ENCODE measurements at places on chromosomes 3 and 15. TPM values are rescaled to one million over a fixed set of nuclear protein-coding genes. Genes with fewer than 3 reads are reported as not detected.

The SLC12A1 gene
- total RNA-seq, result not detected

- ATAC-seq, result no peak
These were observed 88.1 kb downstream of the MECOM start for GRCh38 chr3:169575381-169575780.

DNA sequence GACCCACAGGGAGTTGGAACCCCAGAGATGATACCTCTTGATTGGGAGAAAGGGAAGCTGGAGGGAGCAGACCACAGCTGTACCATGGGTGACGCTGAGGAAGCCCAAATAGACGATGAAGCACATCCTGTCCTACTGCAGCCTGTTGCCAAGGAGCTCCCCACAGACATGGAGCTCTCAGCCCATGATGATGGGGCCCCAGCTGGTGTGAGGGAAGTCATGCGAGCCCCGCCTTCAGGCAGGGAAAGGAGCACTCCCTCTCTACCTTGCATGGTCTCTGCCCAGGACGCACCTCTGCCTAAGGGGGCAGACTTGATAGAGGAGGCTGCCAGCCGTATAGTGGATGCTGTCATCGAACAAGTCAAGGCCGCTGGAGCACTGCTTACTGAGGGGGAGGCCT is 201.1 kb downstream of the AKAP13 start:
- peak; percentile 45 for ATAC-seq

DNA sequence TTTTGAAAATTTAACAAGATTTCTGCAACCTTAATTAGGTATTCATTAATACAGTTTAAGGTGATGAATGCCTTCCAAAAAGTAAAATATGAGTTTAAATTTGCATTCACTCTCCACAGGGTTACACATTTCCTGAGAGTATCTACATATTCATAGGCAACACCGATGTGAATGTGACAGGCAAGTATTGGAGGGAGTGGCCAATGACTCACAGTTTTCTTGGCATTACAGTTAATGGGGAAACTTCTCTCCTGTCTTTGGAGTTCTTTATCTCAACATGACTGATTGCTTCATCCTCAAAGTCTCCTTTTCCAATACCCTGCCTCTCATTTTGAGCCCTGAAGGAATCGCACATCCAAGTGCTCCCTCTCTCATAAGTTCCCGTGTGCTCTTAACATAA is 181.9 kb upstream of the CHL1 start:
- ATAC-seq, result peak; percentile 19

The FGF12 gene
- not detected for total RNA-seq

The PLAAT1 gene
- not detected for total RNA-seq

The GXYLT2 gene
- total RNA-seq, result not detected

The SEC11A gene
- total RNA-seq, result 111 TPM

DNA sequence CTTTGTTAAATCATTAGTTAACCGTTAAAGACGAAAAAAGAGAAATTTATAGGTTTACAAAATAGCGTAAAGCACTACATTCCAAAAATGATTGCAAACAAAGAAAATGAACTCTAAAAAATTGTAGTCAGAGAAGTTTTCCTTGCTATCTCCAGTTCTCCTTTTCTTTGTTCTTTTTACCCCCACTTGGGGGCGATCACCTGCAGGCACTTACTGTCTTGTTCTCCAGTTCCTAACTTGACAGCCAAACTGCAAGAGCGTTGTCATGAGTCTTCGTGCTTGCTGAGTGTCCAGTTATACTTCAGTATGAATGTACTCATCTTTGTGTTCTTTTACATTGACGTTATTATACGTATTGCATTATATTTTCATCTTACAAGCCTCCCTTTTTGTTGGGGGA is 54.5 kb downstream of the CHD2 start:
- ATAC-seq, result no peak

The ARPP21 gene
- not detected for total RNA-seq

DNA sequence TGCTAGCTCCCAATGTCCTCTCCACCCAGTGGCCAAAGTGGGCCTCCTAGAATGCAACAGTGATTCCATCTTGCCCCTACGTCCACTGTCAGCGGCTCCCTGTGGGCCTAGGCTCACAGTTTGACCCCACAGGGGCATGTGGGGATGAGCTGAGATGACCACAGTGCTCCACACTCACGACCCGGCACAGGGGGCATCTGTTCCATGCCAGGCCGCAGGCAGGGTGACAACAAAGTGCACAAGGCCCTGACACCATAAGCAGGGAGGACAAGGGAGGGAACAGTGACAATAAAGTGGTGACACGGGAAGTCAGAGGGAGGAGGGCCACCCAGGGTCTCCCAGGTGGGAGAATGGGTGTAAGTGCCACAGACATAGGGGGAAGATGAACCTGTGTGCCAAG is 5.1 kb upstream of the PLXNA1 start:
- ATAC-seq, result no peak

The CKMT1A gene
- 0.28 TPM for total RNA-seq

GRCh38 chr15:44458429-44458828 is 31.0 kb downstream of the CTDSPL2 start:
- no peak for ATAC-seq

DNA sequence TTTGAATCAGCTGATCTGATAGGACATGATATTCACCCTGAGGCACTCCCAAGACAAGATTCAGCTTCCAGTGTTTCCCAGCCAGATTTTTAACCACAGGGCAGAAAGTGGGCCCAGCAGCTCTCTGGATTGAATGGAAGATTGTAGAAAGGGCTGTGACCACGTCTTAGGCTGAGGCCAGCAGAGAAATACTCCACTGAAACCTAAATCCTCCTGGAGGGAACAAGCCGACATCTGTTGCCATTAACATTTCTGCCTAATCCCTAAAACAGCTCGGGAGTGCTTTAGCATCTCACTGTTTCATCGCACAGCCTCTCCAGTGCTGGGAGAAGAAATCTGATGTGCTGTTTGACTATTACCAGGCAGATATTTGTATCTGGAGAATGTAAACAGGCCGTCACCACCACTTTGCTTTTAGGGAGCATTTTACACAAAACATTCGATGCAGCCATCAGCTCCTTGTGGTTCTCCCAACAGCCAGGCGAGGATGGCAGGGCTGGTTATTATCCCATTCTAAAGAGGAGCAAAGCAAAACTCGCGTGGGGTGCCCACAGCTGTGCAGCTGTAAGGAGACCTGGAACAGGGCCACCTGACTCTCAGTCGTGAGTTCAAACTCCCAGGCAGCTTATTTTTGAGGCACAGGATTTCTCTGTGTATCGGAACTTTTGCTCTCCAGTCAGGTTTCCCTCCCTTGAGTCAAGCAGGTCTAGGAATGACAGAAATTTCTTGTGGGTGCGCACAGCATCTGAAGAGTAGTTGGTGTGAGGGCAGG is 117.4 kb downstream of the LIPC start:
- ATAC-seq, result no peak

- no peak for ATAC-seq
These were observed 84.2 kb downstream of the LSM3 start for GRCh38 chr3:14262867-14263266.

- no peak for ATAC-seq
These were observed 89.4 kb downstream of the RFTN1 start for GRCh38 chr3:16423947-16424673.

The ECE2 gene
- not detected for total RNA-seq

DNA sequence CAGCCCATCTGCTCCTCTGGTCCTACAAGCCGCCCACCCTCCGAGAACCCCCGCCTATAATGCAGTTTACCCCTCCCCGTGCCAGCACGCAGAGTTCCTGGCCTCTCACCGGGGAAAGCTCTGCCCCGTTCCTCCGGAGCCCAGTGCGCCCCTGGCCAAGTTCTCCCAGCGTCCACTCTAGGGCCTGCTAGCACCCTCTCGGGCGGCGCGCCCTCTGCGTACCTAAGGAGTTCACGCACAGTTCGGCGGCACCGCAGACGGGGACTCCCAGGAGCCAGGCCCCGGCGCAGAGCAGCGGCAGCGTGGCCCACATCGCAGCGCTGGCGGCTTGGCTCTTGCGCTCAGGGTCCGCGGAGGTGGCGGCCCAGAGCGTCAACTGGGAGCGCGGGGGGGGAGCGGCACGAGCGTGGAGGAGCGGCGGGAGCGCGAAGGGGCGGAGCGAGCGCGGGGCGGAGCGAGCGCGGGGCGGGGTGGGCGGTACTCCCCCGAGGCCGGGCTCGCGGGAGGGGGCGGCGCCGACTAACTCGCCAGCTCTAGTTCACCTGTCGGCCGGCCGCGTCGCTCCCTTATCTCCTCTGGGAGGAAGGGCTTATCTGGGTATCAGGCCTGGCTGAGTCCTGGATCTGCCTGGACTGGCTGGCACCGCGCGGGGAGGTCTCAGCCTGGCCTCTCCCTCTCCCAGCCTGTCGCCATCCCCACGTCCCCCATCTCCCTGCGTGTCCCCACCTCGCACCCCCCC is at the start of gene CTSH:
Gene CTSH (minus strand): TSS at position 378 of the 739 bp plus-strand sequence. CDS start 65 bp downstream, at position 313.
- ATAC-seq, result peak; percentile 85

The UBE3A gene
- 79.3 TPM for total RNA-seq

- ATAC-seq, result no peak
These were observed 306.5 kb upstream of the CBLB start for GRCh38 chr3:106175276-106175675.

DNA sequence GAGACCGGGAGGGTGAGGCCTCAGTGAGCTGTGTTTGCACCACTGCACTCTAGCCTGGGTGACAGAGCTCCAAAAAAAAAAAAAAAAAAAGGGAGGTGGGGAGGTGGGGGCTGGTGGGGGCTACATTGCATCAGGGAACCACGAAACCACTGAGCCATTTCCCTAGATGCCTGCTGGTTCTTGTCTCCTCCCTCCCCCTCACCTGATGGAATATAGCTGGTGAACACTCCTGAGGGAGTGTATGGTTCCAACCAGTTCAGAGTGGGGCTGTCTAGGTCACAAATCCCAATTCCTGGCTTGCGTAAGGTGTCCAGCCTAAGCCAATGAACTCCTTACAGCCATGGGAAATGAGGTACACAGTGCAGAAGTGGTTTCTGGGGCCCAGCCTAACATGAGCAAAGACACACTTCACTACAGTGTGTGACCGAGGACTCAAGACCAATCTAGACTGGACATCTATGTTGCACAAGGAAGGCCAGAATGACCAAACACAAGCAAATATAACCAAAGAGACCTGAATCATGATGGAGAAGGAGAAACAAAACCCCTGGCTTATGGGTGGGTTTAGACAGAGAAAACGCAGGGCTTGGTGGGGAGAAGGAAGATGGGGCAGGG is 39.1 kb upstream of the OSBPL11 start:
- no peak for ATAC-seq

The TLR9 gene
- 0.30 TPM for total RNA-seq

The DZIP1L gene
- total RNA-seq, result not detected

The FANCD2OS gene
- not detected for total RNA-seq

- no peak for ATAC-seq
These were observed 67.0 kb upstream of the CTDSPL start for GRCh38 chr3:37794646-37795045.

The MRAS gene
- 0.67 TPM for total RNA-seq

DNA sequence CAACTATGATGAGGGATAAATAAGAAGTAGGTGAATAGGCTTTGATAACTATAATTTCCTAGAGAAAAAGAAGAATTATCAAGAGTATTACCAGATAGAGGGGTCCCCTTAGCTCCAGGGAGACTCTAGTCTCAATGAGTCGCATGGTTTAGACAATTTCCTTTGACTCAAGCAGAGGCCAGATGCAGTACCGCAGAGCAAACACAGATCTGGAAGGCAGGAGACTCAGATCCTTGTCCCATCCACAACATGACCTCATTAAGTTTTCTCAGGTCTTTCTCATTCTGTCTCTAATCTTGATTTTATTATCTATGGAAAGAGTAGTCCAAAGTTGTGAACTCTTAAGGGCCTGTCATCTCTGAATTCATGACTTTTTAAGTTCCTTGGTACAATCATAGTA is 987.9 kb downstream of the NTRK3 start:
- no peak for ATAC-seq

DNA sequence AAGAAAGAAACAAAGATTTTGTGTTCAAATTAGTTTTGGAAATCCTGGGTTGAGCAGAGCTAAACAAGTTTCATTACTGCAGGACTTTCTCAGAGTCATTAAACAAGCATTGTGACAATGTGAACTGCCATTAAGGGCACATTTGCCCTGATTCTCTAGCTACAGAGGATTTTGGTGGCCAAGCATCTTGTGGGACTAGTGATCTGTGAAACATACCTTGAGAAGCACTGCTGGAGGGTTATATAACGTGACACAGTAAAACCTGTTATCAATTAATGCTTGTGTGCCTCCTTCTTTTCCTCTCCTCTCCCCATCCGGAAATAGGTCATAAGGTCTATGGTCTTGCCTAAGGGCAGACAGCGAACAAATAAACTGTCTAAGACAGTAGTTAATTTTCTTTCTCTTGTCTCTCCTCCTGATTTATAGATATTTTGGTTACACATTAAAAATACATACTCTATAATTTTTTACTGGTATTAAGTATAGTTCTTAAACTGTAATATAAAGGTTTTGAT is 167.3 kb upstream of the NANOGP8 start:
- no peak for ATAC-seq

GRCh38 chr3:143839980-143840379 is 8.3 kb downstream of the SLC9A9 start:
- ATAC-seq, result no peak

GRCh38 chr15:31269816-31270575 is 56.6 kb upstream of the KLF13 start:
- ATAC-seq, result no peak

DNA sequence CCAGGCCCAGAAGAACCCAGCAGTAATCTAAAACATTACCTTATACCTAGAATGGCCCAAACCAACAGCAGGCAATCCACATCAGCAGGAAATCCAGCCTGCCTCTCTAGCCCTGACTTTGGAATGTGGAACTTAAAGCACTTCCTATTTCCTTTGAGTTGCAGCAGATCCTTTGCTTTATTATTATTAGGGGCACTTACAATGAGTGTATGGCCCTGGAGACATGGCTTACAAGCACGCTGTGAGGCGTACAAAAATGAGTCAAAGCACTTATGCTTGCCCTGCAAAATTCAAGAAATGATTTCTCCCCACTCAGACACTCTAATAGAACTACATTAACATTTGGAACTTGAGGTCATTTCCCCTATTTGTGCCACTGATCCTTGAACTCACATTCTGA is 9.5 kb upstream of the KNSTRN start:
- no peak for ATAC-seq

The ITIH4 gene
- 5.5 TPM for total RNA-seq

GRCh38 chr3:140599009-140599408 is 78.9 kb upstream of the TRIM42 start:
- no peak for ATAC-seq

DNA sequence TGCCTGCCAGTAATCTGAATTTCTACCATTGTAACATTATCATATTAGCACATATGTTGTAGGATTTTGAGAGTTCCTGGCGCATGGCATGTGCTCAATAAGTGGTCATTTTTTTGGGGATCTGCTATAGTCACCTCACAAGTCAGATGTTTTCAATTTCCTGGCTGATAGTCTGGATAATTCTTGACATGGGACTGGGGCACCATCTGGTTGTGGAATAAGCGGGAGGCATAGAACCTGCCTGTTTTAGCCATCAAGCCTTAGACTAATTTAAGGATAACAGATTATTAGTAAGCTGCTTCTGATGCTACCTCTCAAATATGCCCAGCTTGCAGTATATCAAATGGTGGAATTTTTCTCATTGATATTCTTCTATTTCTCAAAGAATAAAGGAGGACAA is 39.1 kb downstream of the GASK1A start:
- ATAC-seq, result no peak
